ENCODE measurements at places on chromosomes 3 and 15.

DNA sequence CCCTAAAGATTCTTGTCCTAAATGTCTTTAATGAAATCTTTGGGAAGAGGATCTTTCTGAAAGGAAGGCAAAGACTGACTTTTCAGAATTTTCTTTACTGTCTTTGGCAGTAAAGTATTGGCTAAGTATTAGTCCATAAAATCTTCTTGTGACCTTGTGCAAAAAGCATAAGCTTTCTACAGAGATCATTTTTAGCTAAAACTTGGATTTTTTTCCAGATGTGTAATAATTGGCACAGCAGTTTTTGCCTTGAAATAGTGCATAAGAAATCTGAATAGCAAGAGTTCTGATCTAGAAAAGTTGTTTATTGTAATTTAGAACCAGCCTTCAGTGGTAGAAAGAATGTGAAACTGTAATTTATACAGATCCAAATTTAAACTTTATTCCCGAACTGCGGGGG lies 122.8 kb upstream of the CGNL1 start:
- DNase-seq, result no peak

DNA sequence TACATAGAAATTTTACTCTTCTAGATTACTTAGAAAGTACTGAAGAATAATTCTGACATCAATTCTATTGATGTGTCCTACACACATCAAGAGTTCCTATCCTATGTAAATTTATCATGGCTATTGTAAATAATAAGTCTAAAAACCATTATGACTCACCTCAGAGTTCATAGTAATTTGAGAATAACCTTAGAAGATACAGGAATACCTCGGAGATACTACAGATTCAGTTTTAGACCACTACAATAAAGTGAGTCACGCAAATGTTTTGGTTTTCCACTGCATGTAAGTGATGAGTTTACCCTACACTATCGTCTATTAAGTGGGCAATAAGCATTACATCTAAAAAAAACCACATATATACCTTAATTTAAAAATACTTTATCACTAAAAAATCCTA lies 74.8 kb downstream of the NR1I2 start:
- DNase-seq, result no peak

- DNase-seq, result no peak
These were observed 476.5 kb upstream of the WNT5A start for GRCh38 chr3:55963601-55964000.

- DNase-seq, result no peak
These were observed 114.5 kb downstream of the MEGF11 start for GRCh38 chr15:66138892-66139590.

GRCh38 chr15:91055548-91056331 lies 33.3 kb upstream of the VPS33B start:
- peak; percentile 86 for DNase-seq

- DNase-seq, result no peak
These were observed 23.1 kb upstream of the SLC28A2 start for GRCh38 chr15:45228931-45229330.

GRCh38 chr3:59245300-59245858 lies 195.6 kb upstream of the CFAP20DC start:
- no peak for DNase-seq

GRCh38 chr3:138442433-138442832 lies 8.0 kb downstream of the ESYT3 start:
- no peak for DNase-seq

GRCh38 chr3:64143409-64144130 lies 81.7 kb downstream of the PRICKLE2 start:
- no peak for DNase-seq

GRCh38 chr3:110459021-110459420 lies 612.6 kb upstream of the NECTIN3 start:
- DNase-seq, result no peak

- no peak for DNase-seq
These were observed 15.5 kb upstream of the PCSK6 start for GRCh38 chr15:101504866-101505609.

- DNase-seq, result no peak
These were observed 25.3 kb upstream of the C15orf61 start for GRCh38 chr15:67495585-67495984.

Data from pons (tissue), 1 donor.